ENCODE measurements at places on chromosomes 2 and 18.

- no peak for DNase-seq
Measured at GRCh38 chr2:86027196-86027921, 78.3 kb downstream of the POLR1A start.

DNA sequence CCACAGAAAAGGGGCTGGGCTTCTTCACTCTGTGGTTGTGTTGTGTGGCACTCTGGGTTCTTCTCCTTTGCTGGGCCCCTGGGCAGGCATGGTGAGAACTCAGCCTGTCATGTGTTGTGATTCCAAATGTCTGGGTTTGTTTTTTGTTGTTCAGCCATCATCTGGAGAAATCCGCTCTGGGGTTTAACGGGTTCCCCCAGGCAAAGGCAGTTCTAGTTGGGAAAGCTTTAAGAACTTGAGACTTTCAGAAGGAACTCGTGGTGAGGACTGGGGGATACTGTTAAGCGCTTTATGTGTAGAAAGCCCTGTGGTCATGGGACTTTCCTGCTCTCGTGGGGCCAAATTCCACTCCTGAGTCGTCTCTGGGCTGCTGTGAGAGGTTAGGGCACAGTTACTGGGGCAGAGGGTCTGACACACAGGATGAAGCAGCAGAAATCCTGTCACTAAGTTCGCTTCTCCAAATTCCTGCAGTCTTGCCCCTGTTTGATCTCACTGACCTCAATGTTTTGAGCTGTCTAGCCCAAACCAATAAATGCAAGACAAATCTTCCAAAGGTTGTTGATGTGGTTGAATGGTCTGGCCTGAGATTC, 87.7 kb downstream of the RAPGEF4 start:
- DNase-seq = peak; percentile 10

GRCh38 chr2:159907909-159908308, 109.9 kb upstream of the CD302 start:
- no peak for DNase-seq

GRCh38 chr18:72868585-72869225, 918 bp upstream of the NETO1 start:
- no peak for DNase-seq

- no peak for DNase-seq
Measured at GRCh38 chr2:181697571-181697970, 17.3 kb upstream of the NEUROD1 start.

Data from fibroblast of skin of scalp (primary cell).